Skeletal muscle tissue (tissue), 5 donors: ENCODE measurements at places on chromosomes 12 and 14. TPM values are rescaled to one million over a fixed set of nuclear protein-coding genes. Genes with fewer than 3 reads are reported as not detected.

The FAM186B gene
- total RNA-seq, result not detected

The CELA1 gene
- total RNA-seq, result not detected

The FBXO34 gene
- 24.5 TPM for total RNA-seq

The MMP17 gene
- 6.3 TPM for total RNA-seq

The INSM2 gene
- total RNA-seq, result not detected

The KERA gene
- total RNA-seq, result 56.4 TPM

The STAB2 gene
- 7.8 TPM for total RNA-seq

The TRPV4 gene
- total RNA-seq, result 0.52 TPM
